ENCODE measurements at places on chromosomes 7 and 10. TPM values are rescaled to one million over a fixed set of nuclear protein-coding genes. Genes with fewer than 3 reads are reported as not detected.

The EXOC4 gene
- 57.4 TPM for total RNA-seq

The RNF133 gene
- 0.76 TPM for total RNA-seq

The C10orf62 gene
- 0.31 TPM for total RNA-seq

The ORC5 gene
- 18.8 TPM for total RNA-seq

The ITPRID1 gene
- total RNA-seq, result 0.71 TPM

The FAM25G gene
- total RNA-seq, result not detected

The ACBD7 gene
- total RNA-seq, result 1.3 TPM

The AOC1 gene
- 0.23 TPM for total RNA-seq

Data from motor neuron (in vitro differentiated cells).